Activated CD8-positive, alpha-beta memory T cell treated with anti-CD3 and anti-CD28 coated beads for 36 hours (primary cell): ENCODE measurements at places on chromosomes 5 and 9. TPM values are rescaled to one million over a fixed set of nuclear protein-coding genes. Genes with fewer than 3 reads are reported as not detected.

The TNC gene
- 1.5 TPM for total RNA-seq

The HCN1 gene
- total RNA-seq = not detected

The ADGRD2 gene
- not detected for total RNA-seq

The BTNL8 gene
- total RNA-seq = not detected

The FIBCD1 gene
- not detected for total RNA-seq

The WHRN gene
- 9.6 TPM for total RNA-seq

The CACNA1B gene
- not detected for total RNA-seq

The CER1 gene
- total RNA-seq = not detected

The FBXL7 gene
- not detected for total RNA-seq

The FSTL4 gene
- not detected for total RNA-seq

The CDHR2 gene
- 0.50 TPM for total RNA-seq

The ECSCR gene
- total RNA-seq = 0.55 TPM
